ENCODE measurements at places on chromosomes 11 and 22. TPM values are rescaled to one million over a fixed set of nuclear protein-coding genes. Genes with fewer than 3 reads are reported as not detected.
A peak's percentile ranks its signal among the peaks of the same experiment; 100 is the strongest.

DNA sequence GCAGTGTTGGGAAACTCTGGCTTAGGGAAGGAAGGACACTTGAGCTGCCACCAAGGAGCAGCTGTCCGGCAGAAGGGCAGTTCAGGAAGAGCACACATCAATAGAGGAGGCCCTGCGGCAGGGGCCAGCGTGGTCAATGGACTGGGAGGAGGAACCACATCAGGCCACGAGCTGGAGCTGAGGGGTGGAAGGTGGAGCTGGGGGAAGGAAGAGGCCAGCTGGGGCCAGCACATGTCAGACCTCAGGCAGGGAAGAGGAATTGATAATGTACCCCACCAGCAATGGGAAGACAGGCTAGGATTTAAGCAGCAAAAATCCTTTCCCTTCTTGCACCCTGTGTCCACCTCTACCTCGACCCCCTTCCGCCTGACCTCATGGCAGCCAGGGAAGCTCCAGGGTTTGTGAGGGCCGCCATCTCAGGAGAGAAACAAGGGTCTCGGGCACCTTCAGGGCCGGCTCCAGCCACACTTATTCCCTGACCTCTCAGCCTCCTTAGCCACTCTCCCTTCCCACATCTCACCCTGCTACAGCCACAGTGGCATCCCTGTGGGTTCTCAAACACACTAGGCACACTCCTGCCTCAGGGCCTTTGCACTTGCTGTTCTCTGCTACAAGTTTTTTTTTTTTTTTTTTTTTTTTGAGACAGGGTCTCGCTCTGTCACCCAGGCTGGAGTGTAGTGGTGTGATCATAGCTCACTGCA is 157.8 kb upstream of the GRK3 start:
- peak; percentile 21 for DNase-seq

PRDM11 gene
- total RNA-seq = 6.5 TPM

GGT5 gene
- total RNA-seq = 0.11 TPM

PRODH gene
- total RNA-seq = 0.06 TPM

ISX gene
- total RNA-seq = not detected
